Stimulated activated CD4-positive, alpha-beta T cell treated with anti-CD3 and anti-CD28 coated beads, Interleukin-4, amount 100 ng/mL, for 1 hour (primary cell): ENCODE measurements at places on chromosomes 6 and 20.
A peak's percentile ranks its signal among the peaks of the same experiment; 100 is the strongest.

- DNase-seq: no peak
Measured at GRCh38 chr6:139449611-139450000, 75.2 kb upstream of the CITED2 start.

- DNase-seq: no peak
Measured at GRCh38 chr6:22821664-22822320, 252.4 kb downstream of the HDGFL1 start.

DNA sequence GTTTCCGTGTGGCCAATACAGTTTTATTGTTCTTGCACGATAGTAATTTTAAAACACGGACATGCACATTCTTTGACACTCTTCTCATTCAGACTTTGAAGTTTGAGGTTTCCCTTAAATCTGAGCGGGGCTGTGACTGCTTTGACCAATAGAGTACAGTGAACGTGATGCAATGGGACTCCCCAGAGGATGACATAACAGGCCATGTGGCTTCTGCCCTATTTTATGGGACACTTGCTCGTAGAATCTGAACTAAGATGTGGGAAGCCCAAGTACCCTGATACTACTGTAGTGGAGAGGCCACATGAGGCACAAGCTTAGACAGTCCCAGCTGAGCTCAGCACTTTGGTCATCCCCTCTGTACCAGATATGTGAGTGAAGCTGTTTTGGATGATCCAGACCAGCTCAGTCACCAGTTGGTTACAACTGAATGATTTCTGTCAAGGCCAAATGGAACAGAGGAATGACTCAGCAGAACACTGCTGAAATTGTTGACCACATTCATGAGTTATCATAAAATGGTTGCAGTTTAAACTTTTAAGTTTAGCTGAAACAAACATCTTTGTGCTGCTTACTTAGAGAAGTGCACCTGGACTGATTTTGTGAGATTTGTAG lies 279.4 kb downstream of the RFPL4B start:
- no peak for DNase-seq

GRCh38 chr20:49466114-49466912 lies 16.2 kb downstream of the KCNB1 start:
- no peak for DNase-seq

DNA sequence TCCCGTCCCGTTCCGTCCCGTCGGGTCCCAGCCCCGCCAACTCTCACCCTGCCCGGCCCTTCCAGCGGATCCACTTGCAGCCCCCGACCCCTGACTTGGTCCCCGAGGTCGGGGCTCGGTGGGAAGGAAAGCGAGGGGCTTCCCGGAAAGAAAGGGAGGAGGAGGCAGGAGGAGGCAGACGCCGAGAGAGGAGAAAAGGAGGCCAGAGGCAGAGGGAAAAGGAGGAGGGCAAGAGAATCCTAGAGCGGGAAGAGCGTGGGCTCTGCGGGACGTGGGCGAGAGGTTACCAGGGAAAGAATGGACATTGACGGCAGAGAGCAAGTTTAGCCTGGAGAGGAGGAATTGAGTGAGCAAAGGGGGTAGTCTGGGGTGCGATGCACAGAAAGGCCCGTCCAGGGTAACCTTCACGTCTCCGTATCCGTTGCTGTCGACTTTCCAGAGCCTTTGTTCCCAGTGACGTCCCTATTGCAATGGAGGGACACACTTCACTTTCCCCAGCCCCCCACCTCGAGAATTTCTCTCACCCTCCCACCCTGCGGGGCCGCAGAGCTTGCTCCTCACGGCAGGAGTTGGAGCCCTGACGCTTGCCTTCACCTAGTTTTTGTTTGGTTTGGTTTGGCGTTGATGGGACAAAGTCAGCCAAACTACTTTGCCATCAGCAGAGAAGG lies 477 bp upstream of the MOXD1 start:
- DNase-seq: no peak

GRCh38 chr6:12221856-12222255 lies 68.3 kb upstream of the EDN1 start:
- no peak for DNase-seq

DNA sequence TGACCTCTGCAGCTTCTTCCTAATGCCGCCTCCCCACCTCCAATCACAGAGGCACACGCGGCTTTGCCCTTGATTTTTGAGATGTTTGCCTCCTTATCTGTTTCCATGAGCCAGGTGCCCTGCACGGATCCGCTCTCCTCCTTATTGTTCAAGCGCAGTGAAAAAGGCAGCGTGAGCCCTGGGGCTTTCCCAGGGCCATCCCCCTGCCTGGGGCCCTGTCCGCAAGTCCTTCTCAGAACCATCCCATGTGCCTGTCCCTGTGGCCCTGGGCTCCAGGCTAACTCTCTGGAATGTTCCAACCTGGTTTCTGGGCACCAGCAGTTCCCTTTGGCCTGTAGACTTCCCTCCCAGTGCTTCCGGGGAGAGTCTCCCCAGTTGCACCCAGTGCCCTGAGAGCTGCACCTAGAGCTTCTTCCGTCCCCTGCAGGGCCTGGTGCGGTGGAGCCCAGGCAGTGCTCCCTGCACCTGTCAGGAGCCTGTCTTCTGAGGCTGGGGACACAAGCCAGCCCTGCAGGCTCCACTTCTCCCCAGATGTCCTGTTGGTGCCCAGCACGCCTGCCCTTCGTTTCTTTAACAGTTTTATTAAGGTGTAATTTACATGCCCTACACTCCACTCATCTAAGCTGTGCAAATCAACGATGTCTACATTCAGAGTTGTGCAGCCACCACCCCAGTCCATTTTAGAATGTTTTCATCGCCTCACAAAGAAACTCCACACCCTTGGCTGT lies 330.3 kb downstream of the CDH4 start:
- DNase-seq: no peak

DNA sequence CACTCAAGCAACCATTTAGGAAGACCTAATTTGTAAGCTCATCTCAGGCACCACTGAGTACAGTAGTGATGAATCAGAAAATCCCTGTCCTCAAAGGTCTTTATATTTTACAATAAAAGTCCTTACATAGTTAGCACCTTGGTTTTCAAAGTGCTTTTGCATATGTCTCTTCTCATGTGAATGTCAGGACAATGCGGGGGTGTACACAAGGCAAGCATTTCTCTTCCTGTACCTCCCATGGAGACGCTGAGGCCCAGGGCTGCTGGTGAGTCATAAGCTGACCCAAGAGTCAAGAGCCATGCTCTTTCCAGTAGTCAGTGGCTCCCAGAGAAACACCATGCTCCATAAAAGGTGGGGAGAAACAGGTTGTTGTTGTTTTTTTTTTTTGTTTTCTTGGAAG lies 174.0 kb downstream of the GJA10 start:
- no peak for DNase-seq

- no peak for DNase-seq
Measured at GRCh38 chr20:62766071-62766450, 30.2 kb upstream of the MRGBP start.

- DNase-seq: peak; percentile 88
Measured at GRCh38 chr6:39166189-39166911, 51.4 kb upstream of the SAYSD1 start.

- no peak for DNase-seq
Measured at GRCh38 chr6:121442576-121442975, 7.1 kb downstream of the GJA1 start.

GRCh38 chr6:127198549-127198948 lies 68.1 kb upstream of the RNF146 start:
- DNase-seq: no peak

DNA sequence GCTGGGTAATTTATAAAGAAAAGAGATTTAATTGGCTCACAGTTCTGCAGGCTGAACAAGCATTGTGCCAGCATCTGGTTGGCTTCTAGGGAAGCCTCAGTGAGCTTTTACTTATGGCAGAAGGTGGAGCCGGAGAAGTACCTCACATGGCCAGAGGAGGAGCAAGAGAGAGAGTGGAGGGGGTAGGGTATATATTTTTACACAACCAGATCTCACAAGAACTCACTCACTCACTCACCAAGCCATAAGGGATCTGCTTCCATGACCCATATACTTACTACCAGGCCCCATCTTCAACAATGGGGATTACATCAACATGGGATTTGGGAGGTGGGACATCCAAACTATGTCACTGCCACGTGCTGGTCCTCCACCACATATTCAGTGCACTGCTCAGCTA lies 152.6 kb upstream of the PRND start:
- DNase-seq: no peak

- no peak for DNase-seq
Measured at GRCh38 chr6:167650730-167651317, 175.9 kb upstream of the AFDN start.

DNA sequence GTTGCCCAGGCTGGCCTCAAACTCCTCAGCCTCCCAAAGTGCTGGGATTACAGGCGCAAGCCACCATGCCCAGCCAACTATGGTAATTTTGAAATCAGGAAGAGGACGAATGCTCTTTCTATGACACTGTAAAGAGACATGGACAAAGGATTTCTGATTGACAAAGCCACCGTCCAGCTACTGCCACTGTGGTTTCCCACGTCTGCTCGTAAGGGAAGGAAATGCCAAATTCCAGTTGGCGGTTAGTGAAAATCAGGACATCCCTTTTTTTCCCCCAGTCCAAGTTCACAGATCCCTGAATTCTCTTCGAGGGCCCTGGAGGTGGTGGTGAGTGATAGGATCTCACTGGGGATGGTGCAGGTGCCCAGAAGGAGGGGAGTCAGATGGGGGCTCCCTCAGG lies 31.2 kb downstream of the SNAI1 start:
- DNase-seq: no peak

- DNase-seq: no peak
Measured at GRCh38 chr6:138722425-138723371, 50.9 kb upstream of the CCDC28A start.

DNA sequence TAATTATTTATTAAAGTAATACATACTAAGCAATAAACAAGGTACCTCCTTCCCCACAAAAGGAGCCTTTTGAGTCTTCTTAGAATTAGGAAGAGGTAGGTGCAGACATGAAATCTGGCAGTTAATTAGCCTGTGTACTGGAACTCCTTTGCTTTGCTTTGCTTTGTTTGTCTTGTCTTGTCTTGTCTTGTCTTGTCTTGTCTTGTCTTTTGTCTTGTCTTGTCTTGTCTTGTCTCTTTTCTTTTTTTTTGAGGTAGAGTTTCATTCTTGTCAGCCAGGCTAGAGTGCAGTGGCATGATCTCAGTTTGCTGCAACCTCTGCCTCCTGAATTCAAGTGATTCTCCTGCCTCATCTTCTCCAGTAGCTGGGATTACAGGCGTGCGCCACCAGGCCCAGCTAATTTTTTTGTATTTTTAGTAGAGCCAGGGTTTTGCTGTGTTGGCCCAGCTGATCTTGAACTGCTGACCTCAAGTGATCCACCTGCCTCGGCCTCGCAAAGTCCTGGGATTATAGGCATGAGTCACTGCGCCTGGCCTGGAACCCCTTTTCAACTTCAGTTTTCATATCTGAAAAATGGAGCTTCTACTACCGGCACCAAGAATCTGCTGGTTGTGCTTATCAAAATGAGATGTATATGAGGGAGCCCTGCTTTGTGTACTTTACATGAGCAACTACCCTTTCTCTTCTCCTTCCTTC lies 301.2 kb downstream of the CDKAL1 start:
- DNase-seq: no peak

DNA sequence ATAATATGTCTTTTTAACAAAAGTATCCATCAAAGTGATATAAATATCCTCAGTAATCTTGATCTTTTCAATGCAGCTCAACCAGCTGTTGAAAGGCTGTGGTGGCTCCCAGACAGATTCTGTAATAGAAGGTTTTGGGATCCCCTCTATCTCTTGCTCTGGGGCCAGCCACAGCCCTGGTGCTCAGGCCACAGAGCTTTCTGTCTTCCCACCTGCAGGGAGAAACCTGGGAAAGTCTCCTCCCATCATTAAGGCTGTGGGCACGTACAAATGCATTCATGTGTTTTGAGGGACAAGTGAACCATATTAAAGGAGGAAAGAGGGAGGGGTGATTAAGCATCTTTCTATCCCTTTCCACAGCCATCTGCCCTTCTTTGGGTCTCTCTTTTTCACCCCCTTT lies 183.1 kb downstream of the PRDM13 start:
- DNase-seq: no peak

- no peak for DNase-seq
Measured at GRCh38 chr6:100314186-100314585, 150.5 kb downstream of the SIM1 start.

GRCh38 chr6:120083186-120083585 lies 733.6 kb upstream of the MAN1A1 start:
- DNase-seq: no peak

DNA sequence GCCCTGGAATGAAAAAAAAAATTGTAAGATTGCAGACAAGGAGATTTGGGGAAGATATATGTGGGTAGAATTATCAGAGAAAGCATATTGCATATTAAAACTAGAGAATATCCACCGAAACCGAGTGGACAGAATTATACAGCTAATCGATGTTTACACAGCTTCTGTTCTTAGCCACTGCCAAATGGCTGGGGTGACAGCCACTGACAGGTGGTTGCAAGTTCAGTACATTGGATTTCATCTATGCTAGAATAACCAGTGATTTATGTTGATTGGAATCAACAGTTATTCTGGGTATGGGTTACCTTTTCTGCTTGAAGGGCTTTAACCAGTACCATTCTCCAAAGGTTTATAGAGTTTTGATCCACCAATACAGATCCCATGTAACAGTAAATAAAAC lies 48.4 kb upstream of the THEMIS start:
- DNase-seq: no peak

DNA sequence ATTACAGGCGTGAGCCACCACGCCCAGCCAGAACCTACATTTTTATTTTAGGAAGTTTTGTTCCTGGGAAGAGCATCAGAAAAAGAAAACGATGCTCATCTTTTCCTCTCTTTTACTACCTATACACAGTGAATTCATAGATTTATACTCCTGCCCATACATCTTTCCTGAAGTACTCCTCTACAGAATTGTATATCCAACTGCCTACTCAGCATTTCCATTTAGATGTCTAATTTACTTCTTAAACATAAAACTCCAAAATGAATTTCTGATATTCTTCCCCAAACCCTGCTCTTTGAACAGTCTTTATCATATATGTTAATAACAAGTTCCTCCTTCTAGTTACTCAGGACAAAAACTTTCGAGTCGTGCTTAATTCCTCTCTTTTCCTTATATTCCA lies 39.8 kb upstream of the RSPO3 start:
- DNase-seq: no peak

- DNase-seq: no peak
Measured at GRCh38 chr6:157521362-157522335, 140.7 kb downstream of the ZDHHC14 start.

- no peak for DNase-seq
Measured at GRCh38 chr6:109087661-109088264, 6.9 kb downstream of the SESN1 start.

DNA sequence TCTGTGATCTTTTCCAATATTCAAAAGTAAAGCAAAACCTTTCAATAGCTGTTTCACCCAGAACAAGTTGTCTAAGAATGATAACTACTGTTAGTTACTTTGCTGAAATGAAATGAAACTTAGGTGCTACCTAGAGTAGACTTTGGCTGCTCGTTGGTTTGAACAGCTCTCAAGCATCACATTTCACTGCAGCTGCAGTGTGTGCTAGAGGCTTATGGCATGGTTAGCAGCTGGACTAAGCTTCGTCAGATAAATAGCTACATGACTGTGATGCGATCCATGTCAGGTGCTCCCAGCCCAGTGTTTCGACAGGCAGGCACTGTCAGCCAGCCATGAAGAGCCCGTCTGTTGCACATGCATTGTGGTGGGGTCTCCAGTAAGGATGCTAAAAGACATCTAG lies 201.1 kb downstream of the TFAP2B start:
- no peak for DNase-seq

GRCh38 chr6:170184316-170184715 lies 106.6 kb downstream of the DLL1 start:
- no peak for DNase-seq

- DNase-seq: no peak
Measured at GRCh38 chr6:37005061-37005810, at the start of gene FGD2. TSS of gene FGD2 (plus strand) at chr6:37005655. CDS start at chr6:37005818, 163 bp downstream.
